ENCODE measurements at places on chromosomes 3 and 15.

GRCh38 chr3:165159760-165160421 lies 36.3 kb downstream of the SLITRK3 start:
- DNase-seq: no peak

DNA sequence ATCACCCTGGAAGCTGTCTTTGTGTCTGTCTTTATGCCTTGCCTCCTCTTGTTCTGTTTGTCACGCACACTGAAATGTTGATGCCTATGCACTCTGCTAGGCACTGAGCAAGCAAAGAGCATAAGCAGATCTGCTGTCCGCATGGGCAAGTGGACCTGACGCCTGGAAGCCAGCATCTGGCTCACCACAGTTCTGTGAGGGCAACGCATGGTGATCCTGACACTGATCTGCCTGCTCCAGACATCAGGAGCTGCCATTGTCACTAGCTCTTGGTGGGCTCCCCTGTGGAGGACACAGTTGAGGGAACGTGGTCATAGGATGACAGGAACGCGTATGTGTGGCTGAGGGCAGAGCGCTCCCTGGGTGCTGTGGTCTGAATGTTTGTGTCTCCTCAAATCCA lies 234.6 kb downstream of the ADAMTS17 start:
- DNase-seq: no peak

GRCh38 chr3:110583373-110583935 lies 488.2 kb upstream of the NECTIN3 start:
- DNase-seq: no peak

DNA sequence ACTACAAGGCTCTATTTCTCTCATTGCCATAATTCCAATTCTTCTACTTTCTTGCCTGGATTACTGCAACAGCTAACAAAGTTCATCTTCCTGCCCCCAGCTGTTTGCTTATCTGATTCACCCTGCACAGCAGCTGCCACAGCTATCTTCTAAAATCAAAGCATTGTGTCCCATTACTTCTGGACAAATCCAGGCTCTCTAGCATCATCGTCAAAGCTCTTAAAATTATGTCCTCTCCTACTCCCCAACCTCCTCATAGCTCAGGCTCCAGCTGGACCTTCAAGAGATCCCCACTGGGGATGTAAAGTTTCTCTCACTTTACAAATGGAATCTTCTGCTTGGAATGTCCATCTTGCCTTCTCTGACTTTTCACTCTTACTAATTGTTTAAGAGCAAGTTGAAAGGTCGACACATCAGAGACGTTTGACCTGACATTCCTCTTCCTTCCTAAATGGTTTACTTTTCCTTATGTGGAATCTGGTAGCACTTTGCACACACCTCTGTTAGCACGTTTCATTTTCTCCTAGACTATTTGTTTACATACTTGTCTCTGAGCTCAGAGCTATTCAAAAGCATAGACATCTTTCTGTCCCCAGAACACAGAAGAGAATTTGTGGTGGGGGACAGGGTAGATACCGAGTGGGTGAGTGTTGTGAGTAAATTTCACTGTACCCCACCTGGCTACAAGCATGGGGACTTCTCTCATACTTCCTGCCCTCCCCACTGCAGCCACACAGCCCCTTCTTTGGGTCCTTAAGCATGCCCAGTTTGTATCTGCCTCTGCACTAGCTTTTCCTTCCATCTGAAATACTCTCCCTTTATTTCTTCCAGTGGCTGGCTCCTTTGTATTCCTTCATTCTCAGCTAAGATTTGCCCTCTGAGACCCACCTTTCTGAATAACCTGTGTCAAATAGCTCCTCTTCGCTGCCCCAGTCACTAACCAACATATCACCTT lies 77.9 kb downstream of the SERPINI1 start:
- DNase-seq: no peak

DNA sequence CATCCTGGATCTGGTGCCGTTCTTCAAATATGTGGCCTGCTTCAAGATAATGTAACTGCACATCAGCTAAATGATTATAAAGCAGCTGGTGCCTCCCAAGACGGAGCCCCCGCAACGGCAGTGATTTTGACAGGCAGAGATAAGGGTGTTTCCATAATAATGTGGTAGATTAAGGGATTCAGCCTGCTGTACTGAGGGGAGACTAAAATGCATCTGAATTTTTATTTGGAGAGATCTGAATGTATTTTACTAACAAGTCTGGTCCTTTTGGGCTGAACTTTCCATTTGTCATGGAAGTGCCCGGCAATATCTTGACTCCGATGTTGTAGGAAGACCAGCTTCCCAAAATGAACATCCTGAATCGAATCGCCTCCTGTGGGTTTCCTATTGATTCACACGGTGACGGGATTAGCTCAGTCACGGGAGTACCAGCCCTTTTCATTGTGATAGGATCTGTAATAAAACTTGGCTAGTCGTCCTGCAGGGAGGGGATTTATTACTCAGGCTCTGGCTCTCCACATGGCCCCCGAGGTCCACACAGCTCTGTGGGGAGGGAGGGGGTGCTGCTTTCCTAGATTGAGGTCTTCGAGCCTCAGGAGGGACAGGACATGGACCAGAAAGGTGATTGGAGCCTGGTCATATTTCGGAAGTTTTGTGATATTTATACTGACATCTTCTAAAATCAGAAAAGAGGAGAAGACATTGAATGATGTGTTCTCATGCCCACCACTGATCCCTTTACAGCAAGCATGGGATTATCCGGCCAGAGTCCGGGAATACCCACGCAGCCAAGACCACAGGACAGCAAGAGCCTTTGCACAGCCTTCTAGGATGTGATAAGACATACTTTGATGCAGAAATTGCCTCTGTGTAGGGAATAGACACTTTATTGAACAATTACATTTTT lies 2.5 kb upstream of the PCSK6 start:
- no peak for DNase-seq

DNA sequence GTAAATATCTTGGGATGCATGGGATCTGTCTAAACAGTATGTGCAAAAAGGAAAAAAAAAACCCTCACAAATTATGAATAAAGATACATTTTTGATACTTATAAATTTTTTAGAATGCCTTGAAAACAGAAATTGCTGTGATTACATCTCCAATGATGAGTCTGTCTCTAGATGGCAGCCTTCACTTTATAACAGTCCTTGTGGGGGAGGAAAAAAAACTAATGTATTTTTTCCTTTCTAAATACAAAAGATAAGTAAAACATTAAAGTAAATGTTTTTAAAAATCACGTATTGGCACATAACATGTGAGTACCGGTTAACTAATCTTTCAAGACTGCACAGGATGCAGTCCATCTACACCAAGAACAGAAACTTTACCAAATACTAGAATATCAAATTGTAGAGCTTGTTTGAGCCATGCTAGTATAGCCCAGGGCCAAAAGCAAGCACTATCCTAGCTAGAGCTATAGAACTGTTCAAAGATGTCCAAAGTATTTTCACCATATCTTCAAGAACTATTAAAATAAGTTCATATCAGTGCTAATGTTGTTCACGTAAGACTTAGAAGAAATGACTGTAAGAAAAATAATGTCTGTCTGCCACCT lies 206.4 kb downstream of the STAG1 start:
- no peak for DNase-seq

- no peak for DNase-seq
These were observed 17.5 kb upstream of the PPIB start for GRCh38 chr15:64180235-64180824.

GRCh38 chr3:14725013-14725412 lies 50.1 kb downstream of the C3orf20 start:
- DNase-seq: no peak

DNA sequence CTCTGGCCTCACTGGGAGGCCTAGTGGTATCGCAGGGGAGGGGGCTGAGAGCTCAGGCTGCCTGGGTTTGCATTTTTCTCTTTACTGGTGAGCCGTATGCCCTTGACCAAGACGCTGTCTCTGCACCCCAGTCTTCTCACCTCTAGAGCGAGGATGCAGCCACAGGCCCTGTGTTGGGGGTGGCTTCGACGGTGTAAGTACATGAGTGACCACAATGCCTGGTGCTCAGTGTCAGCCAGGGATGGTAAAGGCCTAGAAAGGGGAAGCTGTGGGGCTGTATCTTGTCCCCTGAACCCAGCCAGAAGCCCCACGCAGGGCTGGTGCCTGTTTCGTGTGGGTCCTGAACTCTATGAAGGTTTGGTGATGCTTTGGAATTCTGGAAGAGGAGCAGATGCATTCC lies 19.8 kb downstream of the SYNM start:
- no peak for DNase-seq

GRCh38 chr3:188283347-188283746 lies 129.4 kb downstream of the LPP start:
- DNase-seq: no peak
